Activated naive CD4-positive, alpha-beta T cell (primary cell): ENCODE measurements at places on chromosomes 2 and 18.

- no peak for DNase-seq
These were observed 108.4 kb downstream of the MEIS1 start for GRCh38 chr2:66543257-66543767.

GRCh38 chr2:56912490-56912889 lies 728.7 kb downstream of the CCDC85A start:
- DNase-seq = no peak

GRCh38 chr2:51208521-51208920 lies 176.6 kb upstream of the NRXN1 start:
- DNase-seq = no peak

DNA sequence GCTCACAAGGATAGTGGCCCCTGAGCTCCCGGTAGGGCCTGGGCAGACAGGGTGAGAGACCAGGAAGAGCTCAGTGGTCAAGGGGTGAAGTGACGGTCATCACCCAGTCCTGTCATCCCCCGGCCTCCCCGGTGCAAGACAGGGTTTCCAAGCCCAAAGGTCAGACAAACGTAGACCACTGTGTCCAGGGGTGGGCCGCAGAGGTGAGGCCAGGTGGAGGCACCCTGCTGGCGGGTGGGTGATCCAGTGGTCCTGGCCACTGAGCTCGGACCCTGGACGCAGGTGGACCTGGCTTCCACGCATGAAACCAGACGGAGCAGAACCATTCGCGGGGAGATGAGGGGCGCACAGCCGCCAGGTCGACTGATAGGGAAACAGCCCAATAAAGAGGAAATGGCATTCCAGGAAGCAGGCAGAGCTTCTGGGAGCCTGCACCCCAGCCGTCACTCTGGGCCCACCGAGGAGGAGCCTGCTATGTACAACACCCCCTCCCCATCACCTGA lies 14.4 kb upstream of the SNED1 start:
- no peak for DNase-seq

GRCh38 chr2:233481368-233482142 lies 85.0 kb downstream of the USP40 start:
- DNase-seq = no peak
